ENCODE measurements at places on chromosomes 3 and 15.

- DNase-seq: no peak
Measured at GRCh38 chr3:187651282-187651681, 18.9 kb downstream of the SST start.

DNA sequence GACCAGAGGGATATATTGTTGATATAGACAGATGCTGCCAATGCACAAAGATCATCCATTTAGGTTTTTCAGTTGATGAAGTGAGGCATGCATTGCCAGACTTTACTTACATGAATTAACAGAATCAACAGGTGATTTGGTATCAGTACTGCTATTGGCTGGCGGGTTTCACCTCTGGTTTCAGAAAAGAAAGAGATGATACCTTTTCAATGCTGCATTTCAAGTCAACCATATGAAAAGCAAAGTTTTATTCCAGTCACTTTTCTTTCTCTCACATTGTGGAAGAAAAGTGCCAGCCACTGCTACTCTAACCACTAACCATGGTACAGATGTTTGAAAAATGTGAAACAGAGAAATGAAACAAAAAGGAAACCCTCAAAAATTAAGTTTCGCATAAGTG is 289.1 kb downstream of the TIGIT start:
- no peak for DNase-seq

DNA sequence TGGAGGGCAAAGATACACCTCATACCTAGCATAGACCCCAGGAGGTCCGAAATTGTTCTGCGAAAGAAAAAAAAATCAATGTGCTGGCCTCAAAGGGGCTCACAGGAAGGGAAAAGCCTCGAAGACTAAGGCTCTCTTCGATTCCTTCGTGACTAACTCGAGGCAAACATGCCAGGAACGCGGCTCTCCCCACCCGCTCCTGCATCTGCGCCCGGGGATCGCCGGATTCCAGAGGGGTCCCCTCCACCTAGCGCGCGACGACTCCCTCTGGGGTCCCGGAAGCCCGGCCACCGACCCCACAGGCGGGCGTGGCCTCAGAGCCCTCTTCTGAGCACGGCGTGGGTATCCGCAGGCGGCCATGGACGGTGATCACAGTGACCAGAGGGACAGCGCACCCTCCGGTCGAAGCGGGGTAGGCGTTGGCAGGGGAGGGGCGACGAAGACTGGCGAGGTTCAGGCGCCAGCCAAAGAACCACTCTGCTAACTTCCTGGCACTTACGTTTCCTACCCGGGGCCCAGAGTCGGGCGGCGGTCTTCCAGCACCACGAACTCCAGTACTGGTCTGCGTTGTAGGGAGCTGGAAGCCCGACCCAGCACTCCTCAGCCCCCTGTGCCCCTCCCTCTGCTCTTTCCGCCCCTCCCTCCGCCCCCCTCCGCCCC is 515 bp upstream of the EIF3J start:
- peak; percentile 36 for DNase-seq

GRCh38 chr3:63613561-63613960 is 38.9 kb upstream of the SNTN start:
- DNase-seq: no peak

DNA sequence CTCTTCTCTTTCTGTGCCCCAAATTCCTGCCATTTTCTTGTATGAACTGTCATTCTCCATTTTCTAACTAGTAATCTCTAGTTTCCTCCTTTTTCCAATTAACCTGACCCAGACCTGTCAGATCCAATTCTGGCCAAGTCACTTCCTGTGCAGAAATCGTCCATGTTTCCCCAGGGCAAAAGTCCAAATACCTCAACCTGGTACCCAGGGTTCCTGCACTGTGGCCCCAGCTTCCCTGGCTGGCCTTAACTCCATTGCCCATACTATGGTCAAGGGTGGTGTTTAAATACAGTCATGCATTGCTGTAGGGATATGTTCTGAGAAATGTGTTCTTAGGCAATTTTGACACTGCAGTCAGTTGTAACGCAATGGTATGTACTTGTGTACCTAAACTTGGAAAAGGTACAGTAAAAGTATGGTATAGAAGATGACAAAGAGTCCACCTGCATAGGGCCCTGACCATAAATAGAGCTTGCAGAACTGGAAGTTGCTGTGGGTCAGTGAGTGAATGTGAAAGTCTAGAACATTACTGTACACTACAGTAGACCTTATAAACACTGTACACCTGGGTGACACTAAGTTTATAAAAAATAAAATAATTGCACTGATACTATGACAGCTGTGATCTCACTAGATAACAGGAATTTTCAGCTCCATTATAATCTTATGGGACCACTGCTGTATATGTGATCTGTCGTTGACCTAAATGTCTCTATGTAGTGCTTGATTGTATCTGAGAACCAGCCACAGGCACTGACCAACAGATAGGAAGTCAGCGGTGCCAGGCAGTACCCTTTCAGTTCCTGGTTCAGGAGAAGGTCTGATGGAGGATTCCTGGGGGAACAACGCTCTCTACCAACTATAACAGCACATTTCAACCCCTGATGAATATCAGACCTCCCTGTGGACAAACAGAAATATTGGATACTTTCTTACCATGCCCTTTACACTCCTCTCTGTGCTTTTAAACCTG is 336.1 kb upstream of the PROK2 start:
- DNase-seq: no peak

GRCh38 chr15:32951736-32952464 is 234.1 kb downstream of the GREM1 start:
- DNase-seq: no peak

GRCh38 chr15:85964471-85964870 is 115.2 kb upstream of the AGBL1 start:
- DNase-seq: no peak

DNA sequence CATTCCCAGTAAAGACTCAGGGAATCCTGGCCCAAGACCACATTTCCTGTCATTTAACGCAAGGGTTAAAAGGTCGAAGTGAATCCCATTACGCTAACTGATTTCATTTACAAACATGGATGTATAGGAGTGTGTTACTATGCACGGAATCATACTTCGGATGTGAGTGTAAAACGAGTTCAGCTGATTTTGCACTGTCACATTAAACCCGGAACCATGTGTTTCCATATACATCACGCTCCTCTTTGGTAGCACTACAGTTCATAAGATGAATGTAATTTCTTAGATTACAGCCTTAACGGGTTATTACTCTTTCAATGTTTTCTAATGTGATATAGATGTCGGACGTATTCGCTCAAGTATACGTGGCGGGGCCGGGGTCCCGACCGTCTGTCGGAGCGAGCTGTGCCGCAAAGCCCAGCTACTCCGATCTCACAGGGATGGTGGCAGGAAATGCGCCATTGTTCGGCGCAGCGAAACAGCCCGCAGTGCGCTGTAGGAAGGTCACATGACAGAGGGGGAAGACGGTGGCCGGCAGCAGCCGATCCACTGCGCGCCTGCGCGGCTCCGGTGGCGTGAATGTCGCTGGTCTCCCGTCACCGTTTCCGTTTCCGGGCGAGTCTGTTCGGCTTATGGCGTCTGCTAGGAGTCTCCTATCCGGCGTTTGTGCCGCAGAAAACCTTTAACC is 97.3 kb downstream of the NPAP1 start:
- DNase-seq: peak; percentile 29

GRCh38 chr3:100047455-100048141 is 66.7 kb downstream of the FILIP1L start:
- peak; percentile 94 for DNase-seq

- DNase-seq: no peak
Measured at GRCh38 chr3:23592961-23593931, 212.5 kb upstream of the UBE2E1 start.

- no peak for DNase-seq
Measured at GRCh38 chr3:197426121-197426566, 127.7 kb upstream of the DLG1 start.

DNA sequence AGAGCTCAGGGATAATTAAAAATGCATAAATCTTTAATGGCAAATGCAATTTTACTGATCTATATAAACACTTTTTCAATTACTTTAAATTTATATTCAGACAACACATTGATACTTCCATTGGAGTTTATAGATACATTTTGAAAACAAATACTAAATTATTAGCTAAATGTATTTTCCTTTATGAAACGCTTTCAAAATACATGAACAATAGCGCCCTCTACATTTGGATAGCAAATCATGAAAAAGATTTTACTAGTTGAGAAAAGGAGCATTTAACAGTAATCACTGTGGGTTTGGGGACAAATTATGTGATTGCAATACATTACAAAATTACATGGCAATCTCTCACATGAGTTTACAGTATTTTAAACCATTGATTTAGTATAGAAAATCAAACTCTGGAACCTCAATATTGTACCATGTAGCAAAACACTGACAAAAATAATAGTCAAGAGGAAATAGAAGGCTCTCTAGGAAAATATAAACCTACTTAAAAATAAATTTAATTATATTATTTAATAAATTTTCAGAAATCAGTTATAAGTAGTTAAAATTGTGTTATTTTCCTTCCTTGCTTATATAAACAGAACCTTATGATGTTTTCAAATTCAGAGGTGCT is 207.9 kb downstream of the ZIC1 start:
- DNase-seq: no peak

- DNase-seq: peak; percentile 3
Measured at GRCh38 chr3:183764847-183765731, 60.3 kb downstream of the MAP6D1 start.

- no peak for DNase-seq
Measured at GRCh38 chr3:77323626-77324025, 283.7 kb downstream of the ROBO2 start.

DNA sequence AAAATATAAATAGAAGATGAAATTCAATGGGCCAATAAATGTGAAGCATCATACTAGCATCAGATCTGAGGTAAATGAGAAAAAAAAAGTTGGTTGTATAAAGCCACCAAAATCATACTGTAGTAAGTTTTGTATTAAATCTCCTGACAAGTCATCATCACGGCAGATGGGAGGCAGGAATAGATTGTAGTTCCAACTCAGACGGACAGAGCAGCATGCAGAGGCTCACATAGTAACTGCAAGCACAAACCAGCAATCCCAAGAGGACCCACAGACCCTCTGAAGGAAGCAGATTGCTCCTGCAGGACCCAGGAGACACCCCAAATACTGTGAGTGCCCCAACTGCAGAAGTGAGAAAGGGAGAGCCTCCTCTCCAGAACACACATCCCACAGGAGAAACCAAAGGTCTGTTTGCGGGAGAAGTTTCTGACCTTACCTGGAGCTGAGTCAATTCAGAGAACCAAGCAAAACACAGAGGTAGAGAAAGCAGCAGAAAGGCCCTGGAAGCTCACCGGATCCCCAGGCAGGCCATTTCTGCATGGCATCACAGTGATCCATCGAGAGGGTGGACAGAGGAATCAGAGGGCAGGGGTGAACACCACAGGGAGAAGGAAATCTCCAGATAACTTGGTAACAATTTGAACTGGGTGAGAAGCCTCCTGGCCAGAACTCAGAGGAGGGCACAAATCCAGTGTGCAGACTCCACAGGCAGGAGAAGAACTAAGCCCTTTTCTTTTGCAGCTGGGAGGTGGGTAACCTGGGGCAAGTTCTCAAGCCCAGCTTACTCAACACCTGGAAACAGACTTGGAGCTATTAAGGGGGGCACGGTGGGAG is 141.6 kb upstream of the ARHGEF26 start:
- DNase-seq: no peak

- no peak for DNase-seq
Measured at GRCh38 chr15:68278595-68279405, 1.3 kb downstream of the FEM1B start.

- no peak for DNase-seq
Measured at GRCh38 chr3:9420850-9421549, 23.6 kb downstream of the SETD5 start.

DNA sequence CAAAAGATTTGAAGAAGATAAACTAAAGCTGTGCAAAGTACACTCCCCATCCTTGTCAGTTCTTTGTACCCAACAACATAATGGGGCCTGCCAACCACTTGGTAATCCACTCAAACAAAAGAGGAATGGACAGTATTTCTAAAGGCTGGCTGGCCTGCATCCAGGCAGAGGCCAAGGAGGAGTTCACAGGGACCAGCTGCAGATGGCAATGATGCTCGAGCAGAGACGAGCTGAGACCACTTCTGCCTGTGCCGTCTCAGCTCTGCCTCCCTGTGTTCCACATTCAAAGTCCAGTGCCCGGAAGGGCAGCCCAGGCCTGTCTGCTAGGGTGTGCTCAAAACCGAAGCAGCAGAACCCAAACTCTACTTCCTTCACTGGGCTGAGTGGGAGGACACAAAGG is 14.3 kb downstream of the CXCR6 start:
- DNase-seq: no peak

- no peak for DNase-seq
Measured at GRCh38 chr3:37988931-37989525, 1.6 kb upstream of the VILL start.

- no peak for DNase-seq
Measured at GRCh38 chr15:52336529-52336928, 40.9 kb upstream of the MYO5C start.

- peak; percentile 75 for DNase-seq
Measured at GRCh38 chr3:4776980-4777581, 202.2 kb upstream of the BHLHE40 start.

GRCh38 chr3:159839561-159840379 is 148.9 kb upstream of the IL12A start:
- DNase-seq: no peak
